ENCODE measurements at places on chromosomes 12 and 14.

DNA sequence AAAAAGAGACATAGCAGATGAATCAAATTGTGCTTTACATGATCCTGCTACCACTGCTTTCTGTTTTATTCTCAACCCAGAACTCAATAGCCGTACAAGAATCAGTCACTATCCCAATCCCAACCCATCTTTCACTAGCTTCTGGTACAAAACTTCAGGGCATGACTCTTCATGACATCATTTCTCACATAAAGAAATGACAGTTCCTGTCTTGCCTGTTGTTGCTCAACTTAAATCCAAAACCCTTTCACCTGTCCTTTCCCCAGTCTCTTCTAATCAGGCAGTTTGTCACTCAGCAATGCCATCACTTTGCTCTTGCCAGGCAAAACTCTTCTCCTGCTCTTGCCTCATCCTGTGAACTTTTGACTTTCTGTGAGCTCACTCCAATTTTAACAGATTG lies 962.8 kb downstream of the GALC start:
- DNase-seq, result no peak

- DNase-seq, result no peak
Measured at GRCh38 chr14:62289471-62289870, 527.3 kb downstream of the SNAPC1 start.

- no peak for DNase-seq
Measured at GRCh38 chr12:41274643-41275042, 86.5 kb downstream of the PDZRN4 start.

DNA sequence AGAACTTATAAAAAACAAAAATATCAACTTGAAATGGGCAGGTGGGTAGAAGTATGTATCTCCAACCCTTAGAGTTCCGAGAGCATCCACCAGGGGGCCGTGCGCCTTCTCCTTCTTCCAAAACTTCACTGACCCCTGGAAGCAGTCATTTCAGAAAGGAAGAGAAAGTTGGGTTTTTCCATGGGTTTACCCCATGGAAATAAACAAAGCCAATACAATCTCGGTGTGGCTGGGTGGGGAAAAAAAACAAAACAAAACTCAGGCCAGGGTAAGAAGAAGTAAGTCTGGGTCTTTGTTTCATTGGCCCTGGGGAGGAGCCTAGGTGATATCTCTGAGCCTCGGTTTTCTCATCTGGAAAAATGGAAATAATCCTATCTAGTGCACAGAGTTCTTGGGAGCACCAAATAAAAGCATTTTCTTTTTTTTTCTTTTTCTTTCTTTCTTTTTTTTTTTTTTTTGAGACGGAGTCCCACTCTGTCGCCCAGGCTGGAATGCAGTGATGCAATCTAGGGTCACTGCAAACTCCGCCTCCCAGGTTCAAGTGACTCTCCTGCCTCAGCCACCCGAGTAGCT lies 33.6 kb upstream of the HNF1A start:
- peak; percentile 60 for DNase-seq

DNA sequence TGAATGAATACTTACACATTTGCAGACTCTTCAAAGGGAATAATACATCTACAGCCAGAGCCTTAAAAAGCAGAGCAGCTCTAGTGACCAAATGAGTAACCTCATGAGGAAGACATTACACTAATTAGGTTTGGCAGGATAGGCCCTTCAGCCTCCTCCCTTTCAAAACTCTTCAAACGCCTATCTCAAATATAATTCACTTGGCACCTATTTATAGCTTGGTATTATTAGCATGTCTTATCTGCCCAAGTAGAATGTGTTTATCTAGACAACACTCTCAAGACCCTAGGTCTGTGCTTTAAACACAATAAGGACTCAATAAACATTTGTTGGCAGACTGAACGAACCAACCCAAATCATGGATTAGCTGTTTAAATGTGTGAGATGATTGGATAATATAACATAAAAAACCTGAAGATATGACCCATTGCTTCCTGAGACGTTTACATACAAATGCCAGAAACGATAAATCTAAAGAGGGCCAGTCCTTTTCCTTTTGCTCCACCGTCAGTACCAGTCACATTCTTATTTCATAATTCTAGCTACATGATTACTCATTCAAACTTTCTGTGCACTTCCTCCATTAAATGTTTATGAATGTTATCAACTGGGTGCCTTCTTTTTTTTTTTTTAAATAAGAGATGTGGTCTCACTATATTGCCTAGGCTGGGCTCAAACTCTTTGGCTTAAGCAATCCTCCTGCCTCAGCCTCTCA lies 123.3 kb downstream of the CEP83 start:
- no peak for DNase-seq

DNA sequence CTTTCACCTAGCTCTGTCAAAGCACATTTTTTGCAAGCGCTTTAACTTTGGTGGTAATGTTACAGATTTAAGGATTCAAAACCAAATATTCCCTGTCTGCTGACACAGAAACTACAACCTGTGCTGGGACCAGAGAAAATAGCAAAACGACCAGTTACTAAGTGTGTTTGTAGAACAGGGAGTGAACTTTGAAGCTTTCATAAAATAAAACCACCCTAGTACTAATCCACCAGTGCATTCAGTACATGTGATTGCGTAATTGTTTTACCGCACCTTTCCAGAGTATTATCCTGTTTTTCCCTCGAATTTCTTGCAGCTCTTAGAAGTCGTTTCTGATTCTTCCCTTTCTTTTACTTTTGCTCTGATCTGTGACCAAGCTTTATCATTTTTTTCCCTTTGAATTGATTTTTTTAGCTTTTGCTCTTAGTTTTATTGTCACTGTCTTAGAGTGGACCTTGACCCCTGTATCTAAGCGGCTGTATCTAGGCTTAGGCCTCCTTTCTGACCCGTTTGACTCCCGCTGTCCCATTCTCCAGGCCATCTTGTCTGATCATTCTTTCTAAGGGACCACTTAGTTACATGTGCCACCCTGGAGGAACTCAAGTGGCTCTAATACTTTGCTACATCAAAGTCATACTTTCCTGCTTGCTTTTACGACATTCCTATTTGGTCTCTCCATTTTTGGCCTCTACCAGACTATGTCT lies 429.4 kb downstream of the PCNX1 start:
- DNase-seq, result no peak

- no peak for DNase-seq
Measured at GRCh38 chr12:22413592-22413991, 79.1 kb upstream of the ST8SIA1 start.

DNA sequence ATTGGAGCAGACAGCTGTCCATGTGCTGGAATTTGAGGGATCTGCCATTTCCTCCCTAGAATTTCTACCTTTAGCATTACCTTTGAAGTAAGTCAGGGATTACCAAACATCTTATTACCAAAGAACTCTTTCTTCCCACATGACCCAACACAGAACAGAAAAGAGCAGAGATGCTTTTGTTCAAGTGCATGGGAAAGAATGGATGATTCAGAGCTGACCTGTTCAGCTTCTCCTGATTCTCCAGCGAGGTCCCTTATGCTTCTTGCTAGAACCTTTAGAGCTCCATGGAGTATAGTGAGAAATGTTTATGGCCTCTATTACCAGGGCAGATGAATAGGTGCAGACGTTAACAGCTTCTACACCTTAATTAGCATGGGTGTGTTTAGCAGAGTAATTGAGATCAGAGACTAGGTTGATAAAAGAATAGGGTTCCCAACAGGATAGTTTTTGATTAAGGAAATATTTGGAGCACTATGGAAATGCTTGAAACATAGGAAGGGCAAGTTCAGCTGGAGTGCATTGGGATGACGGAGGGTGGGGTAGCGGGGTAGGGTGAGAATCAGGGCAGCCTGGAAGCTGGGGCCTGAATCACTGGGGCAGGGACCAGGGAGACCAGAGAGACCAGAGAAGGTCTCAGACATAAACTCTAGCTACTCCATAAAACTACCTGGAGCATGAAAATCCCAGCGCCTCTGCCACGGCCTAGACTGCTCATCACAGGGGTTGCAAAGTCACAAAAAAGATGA lies 223.7 kb downstream of the CACNA1C start:
- DNase-seq, result no peak

- DNase-seq, result no peak
Measured at GRCh38 chr12:54136844-54137580, 51.8 kb downstream of the SMUG1 start.

DNA sequence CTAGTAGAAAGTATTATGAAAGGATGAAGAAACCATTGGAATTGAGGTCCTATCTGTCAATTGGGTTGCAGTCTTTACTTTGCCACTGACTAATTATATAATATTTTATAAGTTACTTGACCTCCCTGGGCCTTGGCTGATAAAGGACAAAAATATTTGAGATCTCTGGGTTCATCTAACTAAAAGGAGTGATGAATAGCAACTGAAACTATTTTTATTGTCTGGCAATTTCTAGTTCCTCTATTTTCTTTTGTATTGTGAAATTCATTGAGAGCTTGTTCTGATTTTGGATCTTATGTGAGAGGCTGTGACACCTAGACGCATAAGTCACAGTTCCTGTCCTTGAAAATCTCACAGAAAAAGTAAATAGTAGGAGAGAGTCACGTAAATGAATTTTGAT lies 415.7 kb upstream of the ATP2B1 start:
- no peak for DNase-seq

DNA sequence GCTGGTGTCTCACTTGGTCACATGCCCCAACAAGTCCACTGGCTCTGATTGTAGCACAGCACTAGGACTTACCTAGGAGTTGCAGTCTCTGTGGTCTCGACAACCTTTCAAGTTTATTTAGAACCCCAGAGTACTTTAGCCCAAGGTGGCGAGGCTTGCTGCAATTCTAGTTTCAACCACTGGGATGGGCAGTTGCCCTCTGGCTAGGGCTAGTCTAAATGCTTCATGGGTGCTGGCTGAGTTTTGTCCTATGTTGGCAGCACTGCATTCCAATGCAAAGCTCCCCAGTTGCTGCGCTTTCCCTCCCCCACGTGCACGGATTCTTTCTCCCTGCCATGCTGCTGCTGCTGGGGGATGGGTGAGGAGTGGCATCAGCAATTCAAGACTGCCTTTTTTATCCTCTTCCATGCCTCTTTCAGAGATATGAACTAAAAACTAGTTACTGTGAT lies 207.9 kb downstream of the SYNE2 start:
- no peak for DNase-seq

GRCh38 chr14:75069811-75070145 lies 337 bp downstream of the ZC2HC1C start:
- no peak for DNase-seq

DNA sequence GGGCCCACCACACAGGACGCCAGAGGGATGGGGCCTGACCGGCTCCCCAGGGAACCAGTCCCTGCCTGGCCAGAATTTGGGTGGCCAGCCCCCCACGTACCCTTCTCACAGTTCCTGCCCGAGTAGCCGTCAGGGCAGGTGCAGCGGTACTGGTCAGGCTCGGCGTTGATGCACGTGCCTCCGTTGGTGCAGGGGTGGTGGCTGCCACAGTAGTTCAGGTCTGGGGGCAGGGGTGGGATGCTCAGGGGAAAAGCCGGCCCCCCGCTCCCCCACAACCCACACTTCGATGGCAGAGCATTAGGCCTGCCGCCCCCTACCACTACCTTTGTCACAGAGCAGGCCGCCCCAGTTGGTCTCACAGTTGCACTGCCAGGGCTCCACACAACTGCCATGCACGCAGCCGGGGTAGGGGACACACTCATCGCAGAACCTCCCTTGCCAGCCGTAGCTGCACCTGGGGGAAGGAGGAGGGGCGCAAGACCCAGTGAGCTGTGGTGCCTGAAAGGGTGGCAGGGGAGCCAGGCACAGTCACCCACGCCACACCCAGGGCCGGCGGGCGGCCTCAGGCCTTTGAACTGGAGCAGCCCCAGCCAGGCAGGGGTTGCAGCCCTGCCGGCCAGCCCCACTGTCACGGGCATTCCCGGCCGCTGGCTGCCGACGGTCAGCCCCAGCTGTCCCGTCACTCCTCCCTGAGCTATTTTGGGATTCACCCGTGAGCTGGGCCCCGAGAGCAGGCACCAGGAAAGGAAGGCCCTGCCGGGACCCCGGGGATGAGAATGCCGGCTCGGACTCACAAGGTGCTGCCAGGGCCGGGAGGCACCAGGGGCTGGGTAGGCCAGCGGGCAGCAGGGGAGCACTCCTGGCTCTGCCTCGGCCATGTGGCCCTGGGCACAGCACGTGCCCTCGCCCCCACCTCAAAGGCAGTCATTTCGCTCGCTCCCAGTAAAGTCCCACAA lies 16.5 kb downstream of the JAG2 start:
- no peak for DNase-seq

- no peak for DNase-seq
Measured at GRCh38 chr12:12534975-12535374, 27.7 kb downstream of the DUSP16 start.

GRCh38 chr12:74415633-74416032 lies 122.0 kb upstream of the ATXN7L3B start:
- no peak for DNase-seq

DNA sequence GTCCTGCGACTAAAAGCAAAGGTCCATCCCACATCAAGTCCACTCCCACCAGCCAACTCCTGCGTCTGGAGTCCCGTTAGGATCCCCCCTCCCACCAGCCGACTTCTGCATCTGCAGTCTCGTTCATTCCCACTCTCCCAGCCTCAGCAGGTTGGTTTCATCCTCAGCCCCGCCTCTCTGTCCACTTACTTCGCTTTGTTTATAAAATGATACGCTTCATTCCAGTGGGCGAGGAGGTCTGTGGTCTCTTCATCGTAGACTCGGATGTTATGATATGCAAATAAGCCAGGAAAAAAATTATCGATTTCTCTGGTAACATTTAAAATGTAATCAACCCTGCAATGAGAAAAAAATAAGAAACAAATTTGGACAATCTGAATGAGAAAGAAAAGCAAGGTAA lies 56.8 kb downstream of the SSH1 start:
- no peak for DNase-seq

DNA sequence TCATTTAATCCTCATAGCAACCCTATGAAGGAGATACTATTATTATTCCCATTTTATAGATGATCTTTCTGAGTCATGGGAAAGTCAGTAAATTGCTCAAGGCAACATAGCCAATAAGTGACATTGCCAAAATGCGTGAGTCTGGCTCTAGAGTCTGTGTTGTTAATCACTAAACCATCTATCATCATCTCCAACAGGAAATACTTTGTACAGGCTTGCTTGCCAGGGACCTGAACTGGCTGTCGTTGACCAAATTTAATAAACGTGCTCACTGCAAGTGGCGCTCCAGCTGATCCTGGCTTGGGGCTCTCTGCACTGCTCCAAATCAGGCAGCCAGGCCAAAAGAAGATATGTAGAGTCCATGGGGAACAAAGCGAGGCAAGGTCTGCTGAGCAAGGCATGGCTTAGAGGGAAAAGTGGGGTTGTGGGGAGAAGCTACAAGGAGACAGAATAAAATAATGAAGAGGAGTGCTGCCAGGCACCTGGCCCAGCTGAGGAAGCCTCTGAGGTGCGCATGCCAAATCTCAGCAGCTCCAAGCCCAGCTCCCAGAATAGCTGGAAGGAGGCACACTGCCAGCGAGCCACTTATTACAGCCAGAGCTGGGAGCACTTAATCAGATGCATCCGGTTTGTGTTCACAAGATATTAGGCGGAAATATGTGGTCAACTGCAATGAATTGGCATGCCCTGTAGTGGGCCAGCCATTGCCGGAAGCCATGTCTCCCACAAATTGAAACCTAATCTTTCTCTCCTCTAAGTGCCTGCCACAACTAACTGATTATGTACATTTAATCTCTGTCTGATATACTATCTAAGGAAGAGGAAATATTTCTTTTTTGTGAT lies 43.3 kb upstream of the PTPRO start:
- DNase-seq, result no peak

Data from stimulated activated naive CD4-positive, alpha-beta T cell treated with Interleukin-2 at 50 U/mL for 16 hours (primary cell).